DMS153 (cell line): ENCODE measurements at places on chromosomes 13 and 19.
A peak's percentile ranks its signal among the peaks of the same experiment; 100 is the strongest.

GRCh38 chr19:58409010-58409790, 751 bp downstream of the ZNF584 start:
- no peak for DNase-seq

GRCh38 chr13:39672378-39673132, 17.1 kb downstream of the COG6 start:
- no peak for DNase-seq

DNA sequence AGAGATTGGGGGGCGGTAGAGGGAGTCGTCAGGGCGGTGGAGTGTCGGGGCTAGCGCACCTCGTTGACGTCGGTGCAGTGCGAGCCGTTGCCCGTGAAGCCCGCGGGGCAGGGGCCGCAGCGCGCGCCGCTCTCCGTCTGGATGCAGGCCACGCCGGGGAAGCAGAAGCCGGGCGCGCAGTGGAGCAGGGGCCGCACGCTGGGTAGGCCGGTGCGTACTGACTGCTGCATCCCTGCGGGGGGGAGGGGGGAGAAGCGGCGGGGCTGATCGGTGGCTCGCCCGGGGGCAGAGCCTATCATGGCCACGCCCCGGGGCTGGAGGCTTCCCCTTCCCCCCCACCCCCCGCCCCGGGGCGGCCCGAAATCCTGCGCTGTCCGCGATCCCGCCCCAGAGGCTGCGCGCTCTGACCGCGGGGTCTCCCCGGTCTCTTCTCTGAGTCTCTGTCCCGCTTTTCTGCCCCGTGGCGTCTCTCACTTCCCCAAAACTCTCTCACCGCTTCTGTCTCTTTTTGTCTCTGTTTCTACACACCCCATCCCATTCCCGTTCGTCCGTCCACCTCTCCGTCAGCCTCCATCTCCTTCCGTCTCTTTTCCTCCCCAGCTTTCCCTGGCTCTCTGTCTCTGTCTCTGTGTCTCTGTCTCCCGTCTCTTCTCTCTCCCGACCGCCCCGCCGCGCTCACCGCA, 1.1 kb downstream of the COMP start:
- no peak for DNase-seq

DNA sequence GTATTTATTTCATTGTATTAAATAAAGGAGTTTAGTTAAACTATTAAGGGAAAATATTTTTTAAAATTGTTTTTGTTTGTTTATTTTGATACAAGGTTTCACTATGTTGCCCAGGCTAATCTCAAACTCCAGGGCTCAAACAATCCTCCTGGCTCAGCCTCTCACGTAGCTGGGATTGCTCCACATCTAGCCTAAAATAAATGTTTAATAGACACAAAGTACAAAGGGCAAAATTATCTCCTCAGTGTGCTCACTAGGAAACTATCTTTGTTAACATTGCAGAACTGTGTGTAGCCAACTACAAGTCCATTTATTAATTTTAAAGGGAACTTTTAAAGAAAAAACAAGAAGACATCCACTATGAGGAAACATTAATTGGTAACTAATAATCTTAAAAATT, 207.2 kb upstream of the PCDH17 start:
- no peak for DNase-seq

GRCh38 chr13:36131222-36131930, at the start of gene DCLK1:
Gene DCLK1 (minus strand): TSS chr13:36131382.
- DNase-seq = peak; percentile 16

DNA sequence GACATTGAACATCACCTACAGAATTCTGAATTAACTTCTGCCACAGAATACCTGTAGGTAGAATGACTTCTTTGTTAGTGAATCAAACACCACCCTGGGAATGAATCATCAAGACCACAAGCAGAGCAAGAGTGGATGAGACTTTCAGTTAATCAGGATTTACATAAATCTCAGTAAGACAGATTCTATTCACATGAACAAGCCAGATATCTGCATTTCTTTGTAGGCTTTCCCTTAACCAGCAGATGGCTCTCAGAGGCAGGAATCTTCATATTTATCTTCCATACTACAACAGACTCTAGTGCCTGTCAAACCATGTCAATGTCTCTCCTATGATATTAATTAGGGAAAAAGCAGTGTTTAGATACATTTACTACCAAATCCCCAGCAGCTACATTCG, 412.1 kb downstream of the KLF12 start:
- DNase-seq = no peak

GRCh38 chr19:5191091-5191490, 149.5 kb downstream of the PTPRS start:
- no peak for DNase-seq

DNA sequence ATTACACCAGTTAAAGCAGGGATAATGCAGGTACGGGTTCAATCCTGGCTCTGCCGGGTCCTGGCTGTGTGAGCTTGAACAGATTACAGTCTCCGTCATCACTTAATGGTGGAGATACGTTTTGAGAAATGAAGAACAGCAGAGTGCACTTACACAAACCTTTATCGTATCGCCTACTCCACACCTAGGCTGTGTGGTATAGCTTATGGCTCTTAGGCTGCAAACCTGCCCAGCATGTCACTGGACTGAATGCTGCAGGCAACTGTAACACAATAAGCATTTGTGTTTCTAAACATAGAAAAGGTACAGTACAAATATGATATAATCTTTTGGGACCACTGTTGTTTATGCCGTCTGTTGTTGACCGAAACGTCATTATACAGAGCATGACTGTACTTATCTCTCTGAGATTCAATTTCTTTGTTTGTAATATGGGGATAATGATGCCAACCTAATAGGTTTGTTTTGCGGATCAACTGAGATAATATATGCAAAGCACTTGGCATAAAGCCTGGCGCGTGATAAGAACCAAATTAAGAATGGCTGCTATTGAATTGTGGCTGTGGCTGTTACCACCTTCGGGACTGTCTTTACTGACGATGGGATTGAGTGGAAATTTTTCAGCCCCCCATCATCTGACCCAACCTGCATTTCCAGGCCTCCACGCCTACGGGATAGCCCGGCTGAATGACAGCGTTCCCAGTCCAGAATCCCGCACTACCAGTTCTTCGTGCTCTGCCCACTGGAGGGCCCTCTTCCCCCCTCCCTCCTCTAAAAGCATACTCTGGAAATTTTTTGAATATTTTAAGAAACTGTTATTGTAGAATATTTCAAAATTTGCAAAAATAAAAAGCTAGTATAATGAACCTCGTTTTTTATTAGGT, 11.2 kb downstream of the KRTDAP start:
- DNase-seq = no peak

- DNase-seq = no peak
Observed at GRCh38 chr13:93320942-93321341, 94.3 kb downstream of the GPC6 start.

GRCh38 chr19:31111741-31112140, 237.5 kb downstream of the TSHZ3 start:
- DNase-seq = no peak

GRCh38 chr19:50024719-50025021, 502 bp downstream of the VRK3 start:
- DNase-seq = no peak

- DNase-seq = no peak
Observed at GRCh38 chr13:60448907-60449510, 52.0 kb downstream of the TDRD3 start.

GRCh38 chr19:1136201-1136600, 32.4 kb downstream of the GPX4 start:
- no peak for DNase-seq

GRCh38 chr13:68888832-68889231, 1218.8 kb upstream of the ATXN8OS start:
- no peak for DNase-seq

DNA sequence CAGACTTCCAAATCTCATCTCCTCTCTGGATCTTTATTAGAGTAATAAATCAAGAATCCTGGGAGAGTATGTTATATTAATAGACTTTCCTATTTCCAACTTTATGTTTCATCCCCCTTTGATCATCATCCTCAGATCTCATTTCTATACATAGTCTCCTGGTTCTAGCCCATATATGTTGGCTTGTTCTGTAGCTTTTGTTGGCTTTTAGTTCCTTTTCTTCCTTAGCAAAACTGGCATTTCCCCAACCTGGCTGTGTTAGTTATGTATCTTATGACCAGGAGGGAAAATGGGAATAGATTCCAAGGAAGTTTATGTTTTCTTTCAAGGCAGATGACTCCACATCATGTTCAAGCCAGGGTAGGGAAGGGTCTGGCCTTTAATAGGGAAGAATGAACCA, 2464.5 kb downstream of the PCDH9 start:
- no peak for DNase-seq

DNA sequence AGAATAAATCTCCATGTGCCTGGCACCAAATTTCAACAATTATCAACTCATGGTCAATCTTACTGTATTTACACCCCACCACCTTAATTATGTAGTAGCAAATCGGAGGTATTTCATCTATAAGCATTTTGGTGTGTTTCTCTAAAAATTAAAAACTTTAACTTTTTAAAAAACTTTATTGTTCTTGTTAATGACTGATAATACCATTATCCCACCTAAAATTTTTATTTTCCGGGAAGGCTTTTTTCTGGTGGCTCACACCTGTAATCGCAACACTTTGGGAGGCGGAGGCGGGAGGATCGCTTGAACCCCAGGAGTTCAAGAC, 453 bp upstream of the PDCD2L start:
- DNase-seq = no peak

- no peak for DNase-seq
Observed at GRCh38 chr13:41428155-41428554, 29.2 kb upstream of the RGCC start.

- no peak for DNase-seq
Observed at GRCh38 chr19:47509973-47510372, 4.9 kb downstream of the NAPA start.
